Stimulated activated CD8-positive, alpha-beta memory T cell treated with anti-CD3 and anti-CD28 coated beads, Interleukin-4, amount 100 ng/mL, for 1 hour (primary cell): ENCODE measurements at places on chromosomes 1 and 21.

DNA sequence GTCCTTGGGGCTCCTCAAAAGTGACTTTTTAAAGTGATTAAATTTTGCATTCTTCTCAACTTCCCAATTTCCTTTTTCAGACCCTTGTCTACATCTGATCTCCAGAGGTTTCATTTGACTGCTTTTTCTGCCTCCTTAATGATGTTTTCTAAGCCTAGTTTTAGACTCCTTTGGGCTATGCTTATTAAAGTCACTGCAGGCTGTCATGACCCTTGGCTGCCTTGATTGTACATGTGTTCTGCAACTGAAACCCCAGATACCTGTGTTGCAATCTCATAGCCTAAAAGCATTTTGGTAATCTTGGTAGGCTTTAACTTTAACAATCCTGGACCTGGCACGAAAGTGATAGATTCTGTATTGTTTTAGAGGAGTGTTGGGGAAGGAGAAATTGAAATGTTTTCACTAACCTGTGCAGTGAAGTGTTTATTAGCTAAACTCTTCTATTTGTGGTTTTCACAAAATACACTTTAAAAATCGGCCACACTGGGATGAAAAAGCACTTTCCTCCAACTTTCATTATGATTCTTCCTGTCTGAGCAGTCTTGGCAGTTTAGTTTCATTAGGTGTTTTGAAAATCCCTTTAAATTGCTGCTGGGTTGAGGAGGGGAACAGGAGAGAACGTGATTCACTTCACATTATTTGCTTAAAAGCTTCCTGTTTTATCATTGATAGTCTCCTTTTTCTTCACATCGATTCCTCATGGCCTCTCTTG is 4.9 kb downstream of the MACO1 start:
- DNase-seq, result no peak

- no peak for DNase-seq
These were observed 105.6 kb downstream of the NTPCR start for GRCh38 chr1:233055879-233056641.

DNA sequence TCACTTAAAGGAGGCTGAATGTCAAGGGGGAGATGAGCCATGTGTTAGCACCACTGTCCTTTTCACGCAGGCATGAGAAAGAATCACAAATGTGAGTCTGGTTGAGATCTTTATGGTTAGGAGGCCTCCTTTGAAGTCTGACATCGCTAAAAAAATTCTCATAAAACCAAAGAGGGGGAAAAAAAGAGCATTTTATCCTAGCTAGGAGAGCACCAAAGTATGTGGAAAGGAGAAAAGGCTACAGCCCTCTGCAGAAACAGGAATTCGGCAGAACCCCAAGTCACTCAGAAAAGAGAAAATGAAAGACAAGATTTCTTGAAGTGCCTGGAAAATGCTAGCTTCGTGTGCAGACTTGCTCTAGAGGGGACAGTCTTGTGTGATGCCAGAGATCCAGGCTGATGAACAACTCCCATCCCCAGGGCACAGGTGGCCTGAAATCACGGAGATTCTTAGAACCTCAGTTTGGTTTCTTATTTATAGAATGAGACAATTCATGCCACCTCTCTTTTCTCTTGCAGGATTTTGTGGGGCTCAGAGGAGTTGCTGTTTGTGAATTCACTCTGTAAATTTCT is 61.5 kb downstream of the RUNX1 start:
- no peak for DNase-seq

GRCh38 chr1:205701420-205701819 is 21.1 kb upstream of the SLC45A3 start:
- DNase-seq, result no peak

GRCh38 chr1:183212870-183213269 is 26.8 kb downstream of the LAMC2 start:
- DNase-seq, result no peak

DNA sequence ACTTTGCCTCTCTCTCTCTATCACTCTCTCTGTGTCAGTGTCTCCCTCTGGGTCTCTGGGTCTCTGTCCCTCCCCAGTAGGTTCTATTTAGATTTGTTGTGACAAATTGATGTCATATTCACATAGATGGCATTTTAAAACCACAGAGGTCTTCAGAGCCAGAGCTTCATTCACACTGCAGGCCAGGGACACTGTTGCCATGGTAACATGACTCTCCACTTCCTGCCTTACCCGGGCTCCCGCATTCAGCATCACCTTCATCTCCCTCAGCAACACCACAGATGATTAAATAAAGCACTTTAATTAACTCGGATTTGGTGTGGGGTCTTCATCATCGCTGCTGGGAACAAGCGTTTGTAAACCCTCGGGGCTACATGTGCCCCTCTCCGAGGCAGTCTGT is 132.6 kb downstream of the ETS2 start:
- no peak for DNase-seq

DNA sequence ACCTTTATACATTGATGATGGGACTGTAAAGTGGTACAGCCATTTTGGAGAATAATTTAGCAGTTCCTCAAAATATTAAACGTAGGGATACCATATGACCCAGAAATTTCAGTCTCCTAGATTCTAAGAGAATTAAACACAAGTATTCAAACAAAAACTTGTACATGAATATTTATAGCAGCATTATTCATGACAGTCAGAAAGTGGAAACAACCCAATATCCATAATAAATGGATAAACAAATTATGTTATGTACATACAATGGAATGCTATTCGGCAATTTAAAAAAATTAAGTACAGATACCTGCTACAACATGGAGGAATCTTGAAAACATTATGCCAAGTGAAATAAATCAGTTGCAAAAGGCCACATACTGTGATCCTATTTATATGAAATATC is 16.9 kb upstream of the DDX59 start:
- DNase-seq, result no peak

- no peak for DNase-seq
These were observed 36.0 kb upstream of the IRF2BP2 start for GRCh38 chr1:234645964-234646363.

GRCh38 chr1:91129017-91129416 is 107.2 kb upstream of the ZNF644 start:
- DNase-seq, result no peak

GRCh38 chr1:63012339-63012738 is 228.4 kb downstream of the ATG4C start:
- no peak for DNase-seq

DNA sequence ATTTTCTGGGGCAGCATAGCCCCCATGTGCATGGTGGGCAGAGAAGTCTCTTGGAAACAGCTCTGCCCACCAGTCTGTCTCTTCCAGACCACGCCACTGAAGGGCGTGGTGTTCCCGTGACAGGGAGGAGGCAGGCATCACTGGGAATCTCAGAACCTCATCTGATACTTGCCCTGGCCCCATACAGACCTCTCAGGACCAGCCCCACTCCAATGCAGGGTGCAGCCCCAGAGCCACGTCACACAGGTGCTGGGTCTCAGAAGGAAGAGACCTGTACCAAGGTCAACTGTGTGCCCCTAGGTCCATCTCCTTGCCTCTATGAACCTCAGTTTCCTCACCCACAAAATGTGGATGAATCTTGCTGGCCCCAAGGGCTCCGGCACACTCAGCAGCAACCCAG is 7.3 kb downstream of the RAP1GAP start:
- DNase-seq, result no peak

DNA sequence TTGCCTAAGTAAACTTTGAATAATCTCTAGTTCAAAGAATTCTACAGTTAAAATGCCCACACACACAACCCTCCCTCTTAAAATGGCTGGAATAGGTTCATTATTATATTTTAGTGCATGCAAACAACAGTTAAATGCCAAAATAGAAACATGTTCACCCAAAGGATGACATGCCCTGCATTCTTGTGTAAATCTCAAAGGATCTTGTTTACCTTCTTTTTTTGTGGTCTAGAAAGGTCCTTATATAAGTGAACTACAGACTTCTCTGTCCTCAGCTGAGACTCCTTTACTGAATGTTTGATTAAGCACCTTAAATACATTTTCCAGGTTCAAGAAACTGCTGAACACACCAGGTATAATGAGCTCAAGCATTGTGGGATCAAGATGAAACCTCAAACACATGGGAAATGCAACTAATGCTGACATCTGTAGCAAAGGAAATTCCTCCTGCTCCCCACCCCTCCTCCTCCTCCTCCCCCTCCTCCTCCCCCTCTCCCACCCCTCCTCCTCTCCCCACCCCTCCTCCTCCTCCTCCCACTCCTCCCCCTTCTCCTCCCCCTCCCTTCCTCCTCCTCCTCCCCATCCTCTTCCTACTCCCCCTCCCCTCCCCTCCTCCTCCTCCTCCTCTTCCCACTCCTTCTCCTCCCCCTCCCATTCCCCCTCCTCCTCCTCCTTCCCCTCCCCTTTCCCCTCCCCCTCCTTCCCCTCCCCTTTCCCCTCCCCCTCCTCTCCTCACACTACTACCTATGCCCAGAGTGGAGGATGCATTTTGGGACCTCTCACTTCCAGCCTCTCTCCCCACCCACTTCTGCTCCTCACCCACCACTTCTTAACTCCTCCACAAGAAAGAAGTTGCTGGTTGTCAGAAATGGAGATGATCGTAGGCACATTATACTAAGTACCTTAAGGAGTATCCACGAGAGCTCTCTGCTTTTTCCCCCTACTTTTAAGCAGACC is 233.9 kb downstream of the MRPL39 start:
- no peak for DNase-seq

GRCh38 chr21:26555540-26556146 is 17.4 kb downstream of the CYYR1 start:
- no peak for DNase-seq

- no peak for DNase-seq
These were observed 86.2 kb downstream of the KCND3 start for GRCh38 chr1:111903148-111903870.

- DNase-seq, result no peak
These were observed 448.3 kb downstream of the PTPRC start for GRCh38 chr1:199087144-199087543.

DNA sequence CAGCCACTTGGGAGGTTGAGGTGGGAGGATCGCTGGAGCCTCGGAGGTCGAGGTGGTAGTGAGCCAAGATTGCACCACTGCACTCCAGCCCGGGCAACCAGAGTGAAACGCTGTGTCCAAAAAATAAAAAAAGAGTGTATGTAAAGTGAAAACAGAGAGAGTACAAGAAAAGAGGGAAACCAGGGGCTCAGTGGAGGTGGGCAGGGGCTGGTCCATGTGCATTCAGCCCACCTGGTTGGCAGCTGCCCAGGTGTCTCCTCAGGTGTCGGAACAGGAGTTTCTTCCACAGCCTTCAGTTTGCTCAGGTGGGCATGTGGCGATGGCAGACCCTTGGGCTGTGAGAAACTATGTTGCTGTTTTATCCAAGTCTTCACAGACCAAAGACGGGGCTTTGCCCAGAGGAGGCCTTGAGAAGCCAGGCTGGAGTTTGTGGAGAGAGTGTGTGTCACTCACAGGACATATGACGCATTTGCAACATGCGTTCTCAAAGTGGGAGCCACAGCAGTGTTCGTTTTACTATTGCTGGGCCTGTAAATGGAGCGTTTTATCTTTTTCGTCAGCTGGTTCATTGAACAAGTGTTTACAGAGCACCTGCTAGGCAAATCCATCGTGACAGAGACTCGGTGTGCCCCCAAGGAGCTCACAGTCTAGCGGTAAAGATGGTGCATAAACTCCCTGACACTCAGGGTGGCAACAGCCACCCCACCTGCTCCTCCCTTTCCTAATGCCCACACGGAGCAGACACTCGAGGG is 22.4 kb upstream of the SAMD11 start:
- no peak for DNase-seq

DNA sequence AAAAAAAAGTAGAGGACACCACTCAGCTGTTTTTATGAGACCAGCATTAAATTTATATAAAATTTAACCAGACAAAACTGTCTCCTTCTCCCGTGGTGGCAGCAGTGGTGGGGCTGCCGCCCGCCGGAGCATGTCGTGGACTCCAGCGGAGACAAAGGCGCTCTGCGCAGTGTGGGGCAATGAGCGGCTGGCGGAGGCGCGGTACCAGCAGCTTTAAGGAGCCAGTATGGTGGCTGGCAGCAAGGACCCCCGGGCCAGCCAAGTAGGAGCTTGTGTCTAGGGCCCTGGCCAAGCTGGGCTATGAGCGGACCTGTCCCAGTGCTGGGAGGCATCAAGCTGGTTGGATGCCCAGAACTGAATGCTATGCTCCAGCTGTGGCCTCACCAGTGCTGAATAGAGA is 2102.9 kb downstream of the NCAM2 start:
- no peak for DNase-seq

DNA sequence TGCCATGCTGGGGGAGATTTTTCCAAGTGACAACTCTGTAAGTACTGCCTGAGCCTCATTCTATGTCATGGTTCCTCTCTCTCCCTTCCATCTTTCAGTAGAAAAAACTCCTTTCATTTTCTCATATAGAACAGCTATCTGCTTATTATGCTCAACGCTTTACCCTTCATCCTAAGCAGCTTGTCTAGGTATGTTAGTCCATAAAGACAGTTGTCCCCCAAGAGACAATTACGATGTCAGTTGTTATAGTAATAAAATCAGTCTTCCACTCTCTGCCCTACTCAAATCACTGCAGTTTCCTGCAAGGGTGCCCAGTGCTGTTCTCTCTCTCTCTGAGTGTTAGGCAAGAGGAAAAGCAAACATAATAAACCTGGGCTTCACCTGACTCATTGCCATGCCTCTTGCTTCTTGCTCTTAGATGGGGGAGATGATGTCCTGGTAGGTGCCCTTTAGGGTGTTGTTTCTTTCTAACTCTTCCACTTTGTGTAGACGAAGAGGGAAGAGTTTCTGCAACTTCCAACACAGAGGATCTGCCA is 59.4 kb downstream of the PAPPA2 start:
- no peak for DNase-seq

- DNase-seq, result no peak
These were observed 129.4 kb upstream of the EDN2 start for GRCh38 chr1:41613689-41614574.

DNA sequence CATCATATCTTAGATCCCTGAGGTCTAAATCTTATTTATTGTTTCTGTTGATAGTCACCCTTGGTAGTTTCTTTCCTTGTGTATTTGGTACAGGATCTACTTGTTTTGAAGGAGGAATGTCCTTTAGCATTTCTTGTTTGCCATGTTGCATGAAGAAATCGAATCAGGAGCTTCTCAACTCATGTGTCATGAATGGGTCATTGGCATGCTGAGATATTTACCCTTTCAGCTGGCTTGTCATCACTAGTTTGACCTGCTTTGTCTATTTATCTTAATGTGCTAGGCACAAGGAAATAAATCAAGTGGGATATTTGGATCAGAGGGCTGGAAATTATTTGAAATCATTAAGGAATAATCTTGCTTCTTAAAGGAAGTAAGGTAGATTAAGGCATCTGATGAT is 23.8 kb downstream of the THEM4 start:
- no peak for DNase-seq

DNA sequence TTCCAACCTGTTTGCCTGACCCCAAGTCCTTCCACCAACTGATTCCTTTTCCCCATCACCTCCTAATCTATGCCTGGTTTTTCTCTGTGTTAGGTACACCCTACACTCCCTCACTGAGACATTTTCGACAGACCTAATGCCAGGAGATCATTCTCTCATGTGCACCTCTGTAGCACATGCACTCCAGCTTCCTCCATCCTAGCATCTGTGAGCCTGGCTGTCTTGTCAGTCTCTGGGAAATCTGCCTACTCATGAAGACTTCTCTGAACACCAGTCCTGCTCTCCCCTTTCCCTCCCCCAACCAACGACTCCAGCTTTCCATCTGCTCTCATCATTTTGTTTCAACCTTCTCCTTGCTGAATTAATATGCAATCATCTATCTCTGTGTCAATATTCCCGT is 987 bp downstream of the MED8 start:
- DNase-seq, result no peak
